Dorsolateral prefrontal cortex (tissue), 122 donors: ENCODE measurements at places on chromosomes 11 and 22.

- DNase-seq = no peak
Observed at GRCh38 chr11:64624883-64625481, 34.0 kb downstream of the SLC22A12 start.

GRCh38 chr11:88469561-88470225 lies 132.2 kb upstream of the CTSC start:
- no peak for DNase-seq

- DNase-seq = no peak
Observed at GRCh38 chr11:70715166-70715951, 317.0 kb downstream of the CTTN start.

- DNase-seq = no peak
Observed at GRCh38 chr11:102781676-102782075, 1.2 kb upstream of the MMP10 start.

GRCh38 chr11:75822541-75822940 lies 7.5 kb downstream of the UVRAG start:
- no peak for DNase-seq

- no peak for DNase-seq
Observed at GRCh38 chr11:130675371-130675821, 227.0 kb downstream of the ADAMTS15 start.

GRCh38 chr11:65780770-65781151 lies at the start of gene AP5B1:
Gene AP5B1 (minus strand): TSS chr11:65780976. CDS start chr11:65780591, 385 bp downstream.
- no peak for DNase-seq

DNA sequence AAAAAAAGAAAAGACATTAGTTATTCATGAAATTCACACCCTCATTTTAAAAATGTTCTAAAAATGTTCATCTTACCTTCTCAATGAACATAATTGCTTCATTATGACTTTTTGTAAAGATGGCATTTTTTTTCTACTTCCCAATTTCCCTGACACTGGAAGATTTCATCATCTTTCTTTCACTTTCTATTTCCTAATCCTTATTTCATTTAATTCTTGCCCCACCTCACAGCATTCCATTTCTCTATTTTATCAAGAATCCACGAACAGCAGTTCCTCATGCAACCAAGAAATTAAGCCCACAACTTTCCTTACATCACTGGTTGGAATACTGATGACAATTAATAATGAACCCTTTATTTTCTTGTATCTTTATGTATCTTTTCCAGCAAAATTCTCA lies 1.9 kb downstream of the PATL1 start:
- no peak for DNase-seq

DNA sequence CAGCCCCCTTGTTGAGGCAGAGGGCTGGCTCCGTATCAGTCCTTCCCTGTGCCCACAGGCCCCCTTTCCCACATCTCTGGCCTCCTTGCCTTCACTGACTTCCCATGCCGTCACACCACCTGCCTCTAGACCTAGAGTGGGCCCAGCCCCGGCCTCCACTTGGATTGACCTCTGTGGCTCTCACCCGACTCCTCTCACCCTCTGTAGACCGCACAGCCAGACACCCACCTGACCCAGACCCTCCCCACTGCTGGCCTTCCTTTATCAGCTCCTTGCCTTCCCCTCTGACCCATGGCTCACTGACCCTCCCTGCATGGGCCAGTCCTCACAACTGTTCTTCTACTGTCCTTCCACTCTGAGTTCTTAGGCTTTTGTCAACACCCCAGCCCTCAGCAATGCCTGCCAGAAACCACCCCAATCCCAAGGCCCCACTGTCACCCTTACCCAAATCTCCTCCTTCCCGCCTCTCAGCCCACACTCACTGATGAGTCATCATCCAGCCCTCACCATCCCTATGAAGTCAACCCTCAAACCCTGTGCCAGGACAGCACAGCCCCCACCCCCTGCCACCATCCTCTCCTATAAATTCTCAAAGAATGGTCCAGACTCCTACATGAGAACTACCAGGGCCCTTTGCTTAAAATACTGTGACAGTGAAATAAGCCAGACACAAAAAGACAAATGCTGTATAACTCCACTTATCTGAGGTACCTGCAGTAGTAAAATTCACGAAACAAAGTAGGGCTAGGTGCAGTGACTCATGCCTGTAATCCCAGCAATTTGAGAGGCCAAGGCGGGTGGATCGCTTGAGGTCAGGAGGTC lies 53.4 kb downstream of the SCGB1A1 start:
- DNase-seq = no peak

- no peak for DNase-seq
Observed at GRCh38 chr11:18235394-18236334, 938 bp downstream of the SAA4 start.
